Spleen (tissue), 13 donors: ENCODE measurements at places on chromosomes 13 and 19. TPM values are rescaled to one million over a fixed set of nuclear protein-coding genes. Genes with fewer than 3 reads are reported as not detected.
A peak's percentile ranks its signal among the peaks of the same experiment; 100 is the strongest.

DNA sequence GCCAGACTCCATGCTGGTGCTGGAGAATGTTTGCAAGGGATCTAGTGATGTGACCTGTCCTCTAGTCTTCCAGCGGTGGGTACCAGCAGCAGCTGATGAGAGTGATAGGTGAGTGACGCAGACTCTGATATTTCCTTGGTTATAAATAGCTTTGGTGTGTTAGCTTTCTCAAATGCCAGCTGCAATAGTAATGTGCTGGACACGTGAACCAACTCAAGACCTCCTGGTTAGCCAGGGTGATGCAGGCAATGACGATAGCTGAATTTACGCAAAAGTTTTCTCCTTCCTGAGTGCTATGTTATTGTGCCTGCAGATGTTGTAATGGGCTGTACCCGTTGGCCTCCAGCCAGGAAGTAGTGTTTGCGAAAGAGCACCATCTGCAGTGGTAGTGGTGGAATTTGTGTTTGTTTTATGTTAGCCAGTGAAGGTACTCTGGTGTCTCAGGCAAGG is 129.5 kb downstream of the CYSLTR2 start:
- peak overlapping the region; percentile 86 for H3K27ac ChIP-seq
- peak; percentile 86 for DNase-seq
- no peak overlapping the region for H3K4me3 ChIP-seq
- H3K27me3 ChIP-seq = no peaks in the 10 kb centered on the region
- H3K36me3 ChIP-seq = no peaks in the 10 kb centered on the region

DNA sequence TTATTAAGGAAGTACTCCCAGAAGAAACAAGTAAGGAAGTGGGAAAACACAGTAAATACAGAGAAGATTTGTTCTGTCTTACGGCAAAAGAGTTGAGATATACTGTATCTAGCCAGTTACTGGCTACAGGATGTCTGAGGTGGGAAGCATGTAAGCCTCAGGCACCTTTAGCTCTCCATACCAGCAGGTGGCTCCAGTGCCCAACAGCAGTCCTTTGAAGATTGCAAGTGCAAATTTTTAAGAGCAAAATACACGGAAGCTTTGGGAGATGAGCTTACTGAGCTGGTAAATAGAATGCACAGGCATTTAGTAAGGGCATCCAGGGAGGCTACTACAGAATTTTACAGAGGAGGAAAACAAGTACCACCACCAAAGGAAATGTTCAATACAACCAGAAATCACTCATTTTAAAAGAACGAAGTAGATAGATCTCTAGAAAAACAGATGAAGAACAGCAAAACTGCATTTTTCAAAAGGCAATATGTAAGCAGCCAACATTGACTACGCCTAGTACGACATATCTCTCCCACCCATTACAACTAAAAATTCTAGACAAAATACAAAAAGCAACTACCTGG is 57.9 kb upstream of the VSTM2B start:
- DNase-seq = no peak
- H3K36me3 ChIP-seq = no peaks in the 10 kb centered on the region
- H3K27ac ChIP-seq = no peak overlapping the region
- no peak overlapping the region for H3K4me3 ChIP-seq
- H3K4me1 ChIP-seq = no peaks in the 10 kb centered on the region

The NLRP9 gene
- not detected for total RNA-seq

- no peaks in the 10 kb centered on the region for H3K36me3 ChIP-seq
- no peaks in the 10 kb centered on the region for H3K4me1 ChIP-seq
- DNase-seq = no peak
- H3K4me3 ChIP-seq = no peak overlapping the region
- no peak overlapping the region for H3K27ac ChIP-seq
Observed at GRCh38 chr13:46303742-46304385, 83.2 kb downstream of the RUBCNL start.

DNA sequence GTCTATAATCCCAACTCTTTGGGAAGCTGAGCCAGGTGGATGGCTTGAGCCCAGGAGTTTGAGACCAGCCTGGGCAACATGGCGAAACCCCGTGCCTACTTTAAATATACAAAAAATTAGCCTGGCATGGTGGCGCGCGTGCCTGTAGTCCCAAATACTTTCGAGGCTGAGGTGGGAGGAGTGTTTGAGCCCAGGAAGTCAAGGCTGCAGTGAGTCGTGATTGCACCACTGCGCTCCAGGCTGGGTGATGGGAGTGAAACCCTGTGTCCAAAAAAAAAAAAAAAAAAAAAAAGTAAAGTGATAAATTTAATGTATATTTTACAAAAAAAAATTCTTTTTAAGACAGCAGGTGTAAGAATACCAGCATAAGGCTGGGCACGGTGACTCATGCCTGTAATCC is 17.6 kb downstream of the TMEM38A start:
- H3K4me3 ChIP-seq = no peak overlapping the region
- H3K4me1 ChIP-seq = no peaks in the 10 kb centered on the region
- DNase-seq = no peak
- H3K27me3 ChIP-seq = no peaks in the 10 kb centered on the region
- no peaks in the 10 kb centered on the region for H3K36me3 ChIP-seq

GRCh38 chr19:37511821-37512220 is 5.1 kb downstream of the ZNF793 start:
- no peak overlapping the region for H3K27ac ChIP-seq
- H3K4me1 ChIP-seq = peaks cover 8% of the 10 kb centered on the region
- H3K27me3 ChIP-seq = no peaks in the 10 kb centered on the region

DNA sequence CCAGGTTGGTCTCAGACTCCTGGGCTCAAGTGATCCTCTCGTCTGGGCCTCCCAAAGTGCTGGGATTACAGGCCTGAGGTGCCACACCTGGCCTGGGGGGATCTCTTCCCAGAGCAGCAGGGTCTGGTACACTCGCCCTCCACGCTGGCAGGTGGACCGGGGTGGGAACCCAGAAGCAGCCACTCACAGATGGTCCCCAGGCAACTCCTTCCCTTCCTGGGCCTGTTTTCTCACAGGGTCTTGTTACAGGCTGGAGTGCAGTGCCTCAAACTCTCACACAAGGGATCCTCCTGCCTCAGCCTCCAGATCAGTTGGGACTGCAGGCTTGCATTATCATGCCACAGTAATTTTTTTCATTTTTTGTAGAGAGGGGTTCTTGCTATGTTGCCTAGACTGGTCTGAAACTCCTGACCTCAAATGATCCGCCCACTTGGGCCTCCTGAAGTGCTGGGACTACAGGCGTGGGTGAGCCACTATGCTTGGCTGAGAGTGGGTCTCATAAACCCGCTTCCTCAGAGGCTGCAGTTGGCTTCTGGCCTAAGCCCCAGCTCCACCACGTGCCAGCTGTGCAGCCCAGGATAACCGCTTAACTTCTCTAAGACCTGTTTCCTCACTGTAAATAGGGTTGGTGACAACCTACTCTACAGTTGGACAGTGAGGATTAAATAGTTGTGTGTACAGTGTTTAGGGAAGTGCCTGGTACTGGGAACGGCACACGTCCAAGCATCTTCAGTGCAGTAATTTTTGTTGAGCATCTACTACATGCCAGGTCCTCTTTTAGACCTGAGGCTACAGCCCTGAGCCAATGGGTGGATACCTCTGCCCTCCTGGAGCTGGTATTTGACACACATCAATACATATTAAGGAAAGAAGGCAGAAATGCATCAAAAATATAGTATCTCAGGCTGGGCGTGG is 871 bp upstream of the CCER2 start:
- H3K27me3 ChIP-seq = no peaks in the 10 kb centered on the region
- DNase-seq = no peak
- no peak overlapping the region for H3K4me3 ChIP-seq
- H3K36me3 ChIP-seq = peaks cover 8% of the 10 kb centered on the region

The SMIM24 gene
- 2.7 TPM for total RNA-seq

DNA sequence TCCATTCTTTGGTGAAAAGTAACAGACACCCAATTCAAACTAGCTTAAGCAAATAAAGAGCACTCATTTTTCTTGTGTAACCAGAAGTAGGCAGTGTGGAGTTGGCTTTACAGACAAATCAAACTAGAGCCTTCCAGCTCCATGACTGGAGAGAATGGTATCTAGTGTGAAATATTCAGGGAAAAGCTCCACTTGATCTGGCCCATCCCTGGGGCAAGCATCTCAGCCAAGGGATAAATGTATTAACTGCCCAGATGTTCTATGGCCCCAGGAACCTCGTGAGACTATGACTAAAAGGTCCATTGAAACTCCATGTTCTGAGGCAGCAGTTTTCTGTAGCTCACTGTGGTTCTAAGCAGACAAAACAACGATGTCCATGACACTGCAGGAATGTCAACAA is 49.9 kb downstream of the TBC1D4 start:
- peaks cover 3% of the 10 kb centered on the region for H3K4me1 ChIP-seq
- H3K36me3 ChIP-seq = no peaks in the 10 kb centered on the region
- no peak overlapping the region for H3K27ac ChIP-seq
- no peaks in the 10 kb centered on the region for H3K27me3 ChIP-seq

The WASF3 gene
- total RNA-seq = 16.4 TPM

DNA sequence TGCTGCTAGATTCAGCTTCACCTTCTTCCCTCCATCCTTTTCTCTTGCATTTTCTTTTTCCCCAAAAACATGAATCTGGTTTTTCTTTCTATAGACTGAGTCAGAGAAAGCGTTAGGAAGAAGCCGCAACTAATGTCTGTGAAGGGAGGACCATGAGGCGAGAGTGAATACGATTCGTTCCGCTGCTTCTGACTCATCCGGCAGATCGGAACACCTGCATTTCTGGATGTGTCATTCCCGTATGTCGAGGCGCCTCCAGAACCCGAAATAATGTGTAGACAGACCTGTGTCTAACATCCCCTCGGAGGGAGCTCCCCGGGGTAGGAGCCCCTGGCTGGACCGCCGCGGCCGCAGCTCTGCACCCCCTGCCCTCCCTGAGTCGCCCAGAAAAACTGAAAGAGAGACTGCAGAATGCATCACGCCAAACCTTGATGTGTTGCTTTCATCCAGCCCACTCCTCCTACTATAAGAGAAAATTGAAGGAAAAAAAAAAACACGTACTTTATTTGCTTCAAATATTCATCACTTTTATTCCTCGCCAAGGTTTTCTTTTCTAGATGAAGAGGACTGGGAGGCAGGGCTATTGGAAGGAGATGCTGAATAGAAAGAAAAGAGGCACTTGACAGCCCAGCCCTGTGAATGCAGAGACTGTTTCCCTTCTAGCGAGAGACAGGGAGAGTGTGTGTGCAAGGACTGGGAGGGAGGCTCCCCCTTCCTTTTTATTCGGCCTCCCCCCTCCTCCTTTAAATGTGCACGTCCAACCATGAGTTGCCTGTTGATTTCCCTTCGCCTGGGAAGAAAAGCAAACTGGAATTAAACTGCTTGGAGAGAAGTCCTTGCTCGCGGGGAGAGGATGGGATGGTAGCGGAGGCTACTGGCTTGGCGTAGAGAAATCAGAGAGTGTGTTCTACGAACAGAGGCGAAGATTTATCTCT is 616 bp upstream of the PCDH17 start:
- H3K27ac ChIP-seq = peak overlapping the region; percentile 59
- peaks cover 67% of the 10 kb centered on the region for H3K27me3 ChIP-seq
- H3K36me3 ChIP-seq = no peaks in the 10 kb centered on the region
- H3K4me1 ChIP-seq = peaks cover 24% of the 10 kb centered on the region
- DNase-seq = no peak
- H3K4me3 ChIP-seq = peak overlapping the region; percentile 38

GRCh38 chr13:102276404-102276803 is 125.4 kb downstream of the FGF14 start:
- no peaks in the 10 kb centered on the region for H3K36me3 ChIP-seq
- DNase-seq = no peak
- H3K27ac ChIP-seq = no peak overlapping the region
- H3K4me3 ChIP-seq = no peak overlapping the region

DNA sequence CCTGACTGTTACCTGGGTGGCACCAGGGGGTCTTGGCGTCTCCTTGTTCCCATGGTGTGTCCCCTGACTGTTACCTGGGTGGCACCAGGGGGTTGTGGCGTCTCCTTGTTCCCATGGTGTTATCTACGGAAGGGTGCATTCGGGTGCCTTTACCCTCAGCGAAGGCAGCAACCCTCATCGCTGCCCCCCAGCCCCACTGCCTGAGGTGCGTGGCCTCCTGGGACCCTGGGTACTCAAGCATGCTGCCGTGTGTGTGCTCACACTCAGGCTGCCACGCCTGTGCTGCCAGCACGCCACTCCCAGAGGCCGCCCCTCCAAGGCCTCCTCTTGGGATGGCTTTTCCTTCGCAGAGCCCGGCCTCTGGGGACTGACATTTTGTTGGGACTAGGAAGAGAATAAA is 25.1 kb downstream of the TFDP1 start:
- peaks cover 5% of the 10 kb centered on the region for H3K36me3 ChIP-seq
- no peaks in the 10 kb centered on the region for H3K4me1 ChIP-seq
- H3K27me3 ChIP-seq = no peaks in the 10 kb centered on the region
- peak overlapping the region; percentile 89 for H3K27ac ChIP-seq
- H3K4me3 ChIP-seq = no peak overlapping the region
- no peak for DNase-seq

GRCh38 chr19:18428173-18428786 is 9.1 kb downstream of the SSBP4 start:
- H3K36me3 ChIP-seq = peaks cover 27% of the 10 kb centered on the region
- H3K27ac ChIP-seq = peak overlapping the region; percentile 68
- peaks cover 26% of the 10 kb centered on the region for H3K4me1 ChIP-seq

DNA sequence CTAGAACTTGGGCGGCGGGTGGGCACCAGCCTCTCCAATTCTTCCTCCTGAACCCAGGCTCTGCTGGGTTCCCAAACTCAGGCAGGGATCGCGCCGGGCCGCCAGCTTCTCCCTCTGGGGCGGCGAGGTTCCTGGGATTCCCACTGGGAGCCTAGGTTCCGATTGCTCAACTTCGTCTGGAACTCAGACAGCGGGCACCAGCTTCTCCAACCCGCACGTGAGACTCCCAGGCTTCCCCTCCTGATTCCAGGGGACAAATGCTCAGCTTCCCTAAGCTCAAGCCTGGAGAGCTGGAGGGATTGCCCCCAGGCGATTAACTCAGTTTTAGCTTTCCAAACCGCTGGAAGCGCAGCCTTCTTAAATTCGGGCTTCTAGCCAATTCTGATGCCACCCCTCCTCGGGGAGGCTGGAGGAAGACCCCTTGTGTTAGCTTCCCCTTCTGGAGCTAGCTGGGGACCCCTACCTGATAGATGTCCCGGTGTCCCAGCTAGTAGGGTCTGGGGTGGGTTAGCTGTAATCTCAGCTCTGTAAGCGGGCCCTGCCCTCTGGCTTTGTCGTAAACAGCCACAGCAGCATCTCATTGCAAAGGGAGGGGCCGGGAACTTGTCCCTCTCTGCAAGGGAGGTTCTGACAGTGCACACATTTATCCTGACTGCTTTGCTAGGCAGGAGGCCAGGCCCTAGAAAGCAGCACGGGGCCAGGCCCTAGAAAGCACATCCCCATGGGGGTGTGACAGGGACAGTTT is 671 bp downstream of the MCOLN1 start:
- no peaks in the 10 kb centered on the region for H3K27me3 ChIP-seq
- peak overlapping the region; percentile 77 for H3K4me3 ChIP-seq
- peaks cover 40% of the 10 kb centered on the region for H3K4me1 ChIP-seq
- H3K36me3 ChIP-seq = peaks cover 58% of the 10 kb centered on the region
- DNase-seq = peak; percentile 84
- H3K27ac ChIP-seq = peak overlapping the region; percentile 82

DNA sequence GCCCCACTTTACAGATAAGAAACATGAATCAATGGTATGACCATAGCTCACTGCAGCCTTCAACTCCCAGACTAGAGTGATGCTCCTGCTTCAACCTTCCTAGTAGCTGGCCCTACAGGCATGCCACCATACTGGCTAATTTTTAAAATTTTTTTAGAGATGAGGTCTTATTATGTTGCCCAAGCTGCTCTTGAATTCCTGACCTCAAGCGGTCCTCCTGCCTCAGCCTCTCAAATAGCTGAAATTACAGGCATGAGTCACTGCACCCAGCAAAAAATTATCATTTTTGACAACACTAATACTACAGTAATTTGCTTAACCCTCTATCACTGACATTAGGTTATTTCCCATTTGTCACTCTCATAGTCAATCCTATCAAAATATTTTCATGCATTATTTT is 14.7 kb downstream of the CAB39L start:
- no peak overlapping the region for H3K4me3 ChIP-seq
- H3K27me3 ChIP-seq = no peaks in the 10 kb centered on the region
- peaks cover 13% of the 10 kb centered on the region for H3K36me3 ChIP-seq
- no peak for DNase-seq
